ENCODE measurements at places on chromosomes 16 and 17. TPM values are rescaled to one million over a fixed set of nuclear protein-coding genes. Genes with fewer than 3 reads are reported as not detected.
A peak's percentile ranks its signal among the peaks of the same experiment; 100 is the strongest.

- peak; percentile 59 for DNase-seq
Observed at GRCh38 chr17:20206068-20206467, 196.9 kb downstream of the SPECC1 start.

GRCh38 chr17:36722121-36722902 lies 120.9 kb downstream of the MRM1 start:
- peak; percentile 34 for DNase-seq

GRCh38 chr17:40094874-40095273 lies 5.5 kb downstream of the NR1D1 start:
- no peak for DNase-seq

GRCh38 chr17:417691-418420 lies 65.2 kb upstream of the RPH3AL start:
- no peak for DNase-seq

GRCh38 chr16:25411396-25412081 lies 153.9 kb upstream of the ZKSCAN2 start:
- no peak for DNase-seq

DNA sequence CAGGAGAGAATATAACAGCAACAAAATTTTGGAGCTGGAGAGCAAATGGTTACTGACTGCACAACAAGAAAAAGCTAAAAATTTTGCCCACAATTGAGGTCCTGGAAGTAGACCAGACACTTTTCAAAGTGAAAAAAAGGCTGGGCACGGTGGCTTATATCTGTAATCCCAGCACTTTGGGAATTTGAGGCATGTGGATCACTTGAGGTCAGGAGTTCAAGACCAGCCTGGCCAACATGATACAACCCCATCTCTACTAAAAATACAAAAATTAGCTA lies 22.9 kb downstream of the TUBD1 start:
- DNase-seq = no peak

GRCh38 chr17:45120558-45120957 lies 11.8 kb downstream of the PLCD3 start:
- no peak for DNase-seq

- DNase-seq = peak; percentile 36
Observed at GRCh38 chr17:77875881-77876509, 82.5 kb upstream of the TNRC6C start.

Gene NBR1
- total RNA-seq = 53.6 TPM

Gene CTRB1
- not detected for total RNA-seq

Gene CEP295NL
- total RNA-seq = 1.3 TPM

Gene IGF2BP1
- total RNA-seq = 241 TPM

Gene PIMREG
- total RNA-seq = 1.1 TPM

Gene TP53TG3F
- not detected for total RNA-seq

Gene KRTAP2-1
- not detected for total RNA-seq
